SW 1271 (cell line): ENCODE measurements at places on chromosomes 6 and 20.

DNA sequence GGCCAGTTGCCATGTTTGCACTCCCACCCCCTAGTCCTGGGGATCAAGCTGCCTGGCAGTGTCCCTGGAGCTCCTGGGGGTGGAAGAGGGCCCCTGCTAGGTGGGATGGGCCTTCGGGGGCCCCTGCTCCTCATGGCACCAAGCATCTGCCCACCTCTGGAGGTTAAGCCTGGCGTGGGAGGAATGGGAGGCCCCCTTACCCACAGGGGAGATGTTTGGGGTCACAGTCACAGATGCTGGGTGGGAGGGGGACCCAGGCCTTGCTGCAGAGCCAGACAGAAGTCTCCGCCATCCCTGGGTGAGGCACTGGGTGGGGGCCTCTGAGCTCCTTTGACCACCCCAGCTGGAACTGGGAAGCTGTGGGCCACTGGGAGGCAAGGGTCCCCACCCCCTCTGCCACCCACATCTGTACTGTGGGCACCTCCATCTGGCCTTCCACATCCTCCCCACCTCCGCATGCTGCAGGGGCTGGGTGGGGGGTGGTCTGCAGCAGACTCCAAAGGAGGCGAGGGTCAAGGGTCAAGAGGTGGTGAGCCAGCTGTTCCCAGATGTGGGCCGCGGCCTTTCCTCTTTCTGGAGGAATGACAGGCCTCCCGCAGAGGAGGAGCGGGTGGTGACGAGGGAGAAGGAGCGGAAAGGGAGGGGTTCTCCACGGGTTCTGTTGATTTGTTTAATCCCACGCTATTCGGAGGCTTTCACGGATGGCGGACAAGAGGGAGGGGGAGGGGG lies 41.5 kb downstream of the YTHDF1 start:
- no peak for DNase-seq

- no peak for DNase-seq
Measured at GRCh38 chr6:16564436-16564835, 196.8 kb downstream of the ATXN1 start.

- no peak for DNase-seq
Measured at GRCh38 chr6:48744948-48745347, 634.0 kb upstream of the PTCHD4 start.

GRCh38 chr6:150813993-150814359 lies 51.5 kb upstream of the MTHFD1L start:
- no peak for DNase-seq

DNA sequence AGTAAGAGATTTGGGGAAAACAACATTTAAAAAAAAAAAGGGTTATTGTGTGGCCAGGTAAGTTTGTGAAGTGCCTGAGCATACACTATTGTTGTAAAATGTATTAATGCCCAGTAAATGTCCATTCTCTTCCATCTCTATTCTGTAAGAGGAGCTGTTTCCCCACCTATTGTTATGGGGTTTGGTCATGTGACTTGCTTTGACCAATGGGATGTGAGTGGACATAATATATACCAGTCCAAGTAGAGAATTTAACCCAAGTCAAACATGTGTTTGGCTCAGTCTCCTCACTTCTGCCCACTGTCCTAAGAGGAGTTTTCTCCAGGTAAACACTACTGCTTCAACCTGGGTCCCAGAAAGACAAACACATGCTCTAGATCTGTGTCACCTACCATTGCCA lies 377.1 kb downstream of the FOXA2 start:
- DNase-seq = no peak

- no peak for DNase-seq
Measured at GRCh38 chr6:112343977-112344376, 3.2 kb upstream of the RFPL4B start.

GRCh38 chr6:30543821-30544220 lies 12.5 kb downstream of the GNL1 start:
- no peak for DNase-seq

- DNase-seq = peak; percentile 9
Measured at GRCh38 chr6:84779380-84779779, 15.0 kb upstream of the TBX18 start.

- DNase-seq = no peak
Measured at GRCh38 chr6:151374036-151374683, 17.2 kb downstream of the ZBTB2 start.

DNA sequence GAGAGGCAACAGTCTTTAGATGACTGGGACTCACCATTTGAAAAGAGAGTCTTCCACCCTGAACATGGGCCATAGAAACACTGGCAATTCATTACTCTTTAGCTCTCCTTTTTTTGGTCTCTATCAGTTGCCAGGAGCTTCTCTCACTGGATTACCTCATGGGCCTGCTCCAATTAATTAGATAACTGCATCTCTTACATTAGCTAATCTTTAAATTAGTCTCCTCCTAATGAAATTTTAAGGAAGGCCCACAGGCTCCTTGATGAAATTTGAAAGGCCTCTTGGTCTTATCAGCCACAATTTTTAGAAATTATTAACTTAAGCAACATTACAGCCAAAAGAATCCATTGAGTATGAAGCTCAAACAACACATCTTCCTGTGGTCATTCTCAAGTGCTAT lies 184.4 kb downstream of the UNC5CL start:
- no peak for DNase-seq

GRCh38 chr20:34037121-34037520 lies 43.4 kb downstream of the RALY start:
- DNase-seq = no peak

DNA sequence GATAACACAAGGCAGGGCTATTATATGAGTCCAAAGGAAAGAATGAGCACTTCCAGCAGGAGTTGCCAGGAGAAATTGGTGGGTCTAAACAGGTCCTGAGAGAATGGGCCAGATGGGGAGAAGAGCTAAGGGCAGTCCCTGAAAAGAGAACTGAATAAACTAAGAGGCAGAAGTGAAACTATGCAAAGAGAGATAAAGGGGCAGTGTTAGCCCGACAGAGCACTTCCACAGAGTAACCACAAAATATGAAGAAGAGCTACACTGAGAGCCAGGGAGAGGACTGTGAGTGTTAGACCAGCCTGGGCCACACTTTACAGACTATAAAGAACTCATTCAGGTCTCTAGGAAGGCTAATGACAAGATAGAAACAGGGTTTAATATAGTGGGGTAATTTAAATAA lies 43.8 kb downstream of the RALGAPA2 start:
- DNase-seq = no peak

- no peak for DNase-seq
Measured at GRCh38 chr6:132132924-132133639, 181.9 kb upstream of the CCN2 start.

GRCh38 chr6:118400582-118400981 lies 147.5 kb upstream of the PLN start:
- no peak for DNase-seq

- DNase-seq = no peak
Measured at GRCh38 chr6:150403458-150404246, 34.8 kb downstream of the IYD start.

DNA sequence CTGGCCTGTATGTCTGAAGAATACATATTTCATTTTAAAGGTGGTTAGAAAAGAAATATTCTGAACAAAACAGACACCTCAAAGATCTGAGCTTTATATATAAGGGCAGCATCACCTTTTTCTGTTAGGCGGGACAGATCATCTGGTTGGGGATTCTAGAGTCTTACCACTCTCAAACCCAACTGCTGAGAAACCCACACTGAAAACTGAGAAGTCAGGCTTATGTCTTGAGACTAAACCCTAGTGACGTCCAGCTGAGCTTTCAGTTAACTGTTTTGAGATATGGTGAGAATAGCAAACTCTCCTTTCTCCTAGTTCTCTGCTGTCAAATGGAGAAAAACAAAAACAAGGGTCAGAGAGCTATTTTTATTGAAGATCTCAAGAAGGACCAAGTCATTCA lies 63.7 kb upstream of the CCN6 start:
- DNase-seq = no peak

- DNase-seq = no peak
Measured at GRCh38 chr20:61271312-61272231, 19.5 kb downstream of the CDH4 start.

DNA sequence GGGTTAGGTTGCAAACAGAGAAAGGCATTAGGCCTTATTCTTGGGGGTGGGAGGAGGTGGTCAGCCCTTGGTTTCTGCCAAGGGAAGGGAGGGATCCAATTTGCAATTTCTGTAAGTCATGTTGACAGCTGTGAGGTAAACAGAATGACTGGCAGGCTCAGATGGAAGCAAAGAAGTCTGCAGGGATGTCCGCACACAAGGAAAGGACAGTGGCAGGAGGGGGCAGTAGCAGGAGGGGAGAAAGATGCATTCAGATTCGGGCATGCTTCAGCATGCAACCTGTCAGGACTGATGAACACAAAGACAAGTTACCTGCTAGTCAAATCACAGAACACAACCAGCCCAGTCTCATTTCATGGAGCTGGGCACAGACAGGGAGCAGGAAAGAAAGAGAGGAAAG lies 217.9 kb upstream of the FOXA2 start:
- no peak for DNase-seq

DNA sequence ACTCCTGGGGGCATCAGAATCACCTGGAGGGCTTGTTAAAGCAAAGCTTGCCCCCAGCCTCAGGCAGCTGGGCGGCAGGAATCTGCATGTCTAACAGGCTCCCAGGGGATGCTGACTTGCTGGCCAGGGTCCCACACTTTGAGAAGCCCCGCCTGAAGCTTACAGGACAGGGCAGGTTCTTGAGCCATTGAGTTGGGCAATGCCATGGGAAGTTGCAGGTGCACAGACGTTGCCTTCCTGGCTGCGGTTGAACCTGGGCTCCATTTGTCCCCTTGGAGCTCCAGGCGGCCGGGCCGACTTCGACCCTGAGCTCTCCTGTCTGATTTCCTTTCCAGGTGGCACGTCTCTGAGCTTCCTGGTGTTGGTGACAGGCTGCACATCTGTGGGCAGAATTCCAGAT lies 46.8 kb downstream of the SYNJ2 start:
- DNase-seq = no peak

DNA sequence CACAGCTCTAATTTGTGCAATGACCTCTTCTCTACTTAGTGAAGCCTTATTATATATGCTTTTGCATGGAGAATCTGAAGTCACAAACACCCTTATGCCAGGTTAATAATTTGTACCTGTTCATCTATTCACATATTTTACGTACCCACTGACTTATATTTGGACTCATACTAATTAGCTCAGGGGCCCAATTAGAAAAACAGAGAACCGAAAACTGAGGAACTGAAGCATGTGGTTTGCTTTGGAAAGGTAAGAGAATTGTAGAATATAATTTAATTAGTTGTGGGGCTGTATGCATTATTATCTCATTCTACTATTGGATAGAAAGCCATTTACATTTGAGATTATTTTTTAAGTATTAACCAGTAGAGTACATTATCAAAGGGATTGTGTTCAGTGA lies 805.9 kb upstream of the CITED2 start:
- DNase-seq = no peak

GRCh38 chr6:45983062-45983461 lies 32.6 kb downstream of the CLIC5 start:
- no peak for DNase-seq

- no peak for DNase-seq
Measured at GRCh38 chr20:59666586-59666985, 62.2 kb downstream of the PHACTR3 start.

DNA sequence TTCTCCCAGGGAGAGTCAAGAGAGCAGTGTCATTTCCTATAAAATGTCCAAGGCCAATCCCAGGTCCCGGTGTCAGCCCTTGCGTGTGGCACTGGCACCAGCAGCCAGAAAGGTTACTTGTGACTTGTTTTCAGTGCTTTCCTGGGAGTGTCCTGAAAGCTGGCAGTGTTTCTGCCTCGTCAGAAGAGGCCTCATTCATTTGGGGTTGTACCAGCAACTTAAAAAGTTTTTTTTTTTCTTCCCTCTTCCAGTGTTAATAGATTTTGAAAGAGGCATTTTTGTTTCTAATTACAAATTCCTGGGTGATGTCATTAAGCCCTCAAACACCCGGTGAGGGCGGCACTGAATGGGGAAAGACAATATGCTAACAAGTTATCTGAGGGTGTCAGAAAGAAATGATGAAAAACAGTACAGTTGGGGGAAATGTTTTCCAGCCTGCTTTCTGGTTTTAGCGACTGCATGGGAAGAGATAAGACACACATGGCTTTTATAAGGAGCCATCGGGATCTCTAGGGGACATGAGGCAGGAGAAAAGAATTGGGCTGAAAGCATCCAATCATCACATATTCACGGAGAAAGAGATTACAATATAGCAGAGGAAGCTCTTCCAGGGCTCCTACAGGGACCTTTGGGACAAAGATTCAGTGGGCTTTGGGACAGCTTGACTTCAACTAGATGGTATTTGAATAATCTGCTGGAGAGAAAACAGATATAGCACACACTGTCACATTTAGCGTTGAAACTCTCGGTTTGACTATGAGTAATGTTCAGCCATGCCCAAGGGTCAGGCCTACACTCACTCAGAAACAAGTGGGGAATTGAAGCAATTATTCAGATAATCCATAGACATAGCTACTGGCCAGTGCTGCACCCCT lies 153.0 kb downstream of the BCAS1 start:
- no peak for DNase-seq

GRCh38 chr6:132005178-132005577 lies 54.0 kb upstream of the CCN2 start:
- DNase-seq = no peak

DNA sequence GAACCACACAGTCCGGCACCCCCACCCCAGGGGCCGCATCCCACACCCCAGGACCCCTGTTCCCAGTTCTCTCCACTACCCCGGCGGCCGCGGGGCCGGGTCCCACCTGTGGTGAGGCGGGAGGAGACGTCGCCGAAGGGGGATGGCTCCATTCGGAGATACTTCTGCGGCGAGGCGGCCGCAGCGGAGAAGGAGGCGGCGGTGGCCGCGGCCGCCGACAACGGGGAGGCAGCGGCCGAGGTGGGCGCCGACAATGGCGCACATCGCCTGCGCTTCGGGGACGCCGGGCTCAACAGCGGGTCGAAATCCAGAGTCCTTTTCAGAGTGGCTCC lies 723 bp downstream of the AKIRIN2 start:
- DNase-seq = no peak

- no peak for DNase-seq
Measured at GRCh38 chr20:50469176-50469723, 40.9 kb upstream of the PTPN1 start.

DNA sequence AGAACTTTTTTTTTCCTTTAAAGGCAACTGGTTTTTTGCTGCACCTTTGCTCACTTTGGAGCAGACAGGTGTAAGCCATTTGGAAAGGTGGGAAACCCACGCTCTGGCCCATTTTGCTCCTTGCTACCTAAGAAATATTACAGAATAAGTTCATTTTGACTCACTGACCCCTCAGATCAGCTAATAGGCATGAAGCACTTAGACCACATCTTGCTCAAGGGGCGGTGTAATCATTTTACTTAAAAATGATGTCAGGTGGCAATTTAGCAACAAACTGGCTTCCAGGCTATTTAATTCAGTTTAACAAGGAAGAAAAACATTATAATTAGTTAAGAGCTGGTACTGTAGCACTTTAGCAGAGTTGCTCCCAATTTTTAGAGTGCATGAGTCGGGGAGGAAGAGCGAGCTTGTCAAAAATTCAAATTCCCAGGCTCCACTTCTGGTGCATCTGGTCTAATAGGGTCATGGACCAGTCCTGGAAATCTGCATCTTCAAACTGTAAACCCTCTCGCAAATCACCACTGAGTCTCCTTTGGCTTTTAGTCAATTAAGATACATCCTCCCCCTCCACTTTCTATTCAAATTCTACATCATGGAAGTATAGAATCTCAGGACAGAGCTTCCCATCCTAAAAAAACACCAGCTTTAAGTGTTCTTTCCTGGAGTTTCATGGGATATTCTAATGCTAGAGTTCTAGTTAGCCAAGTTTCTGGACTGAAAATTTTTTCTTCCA lies 38.2 kb downstream of the JAG1 start:
- DNase-seq = no peak

GRCh38 chr6:70415660-70416059 lies 2.4 kb downstream of the FAM135A start:
- no peak for DNase-seq
